ENCODE measurements at places on chromosomes 3 and 15.

GRCh38 chr3:157347577-157348303 lies 88.9 kb upstream of the PTX3 start:
- no peak for DNase-seq

- no peak for DNase-seq
Measured at GRCh38 chr3:191238321-191238817, 39.3 kb downstream of the OSTN start.

DNA sequence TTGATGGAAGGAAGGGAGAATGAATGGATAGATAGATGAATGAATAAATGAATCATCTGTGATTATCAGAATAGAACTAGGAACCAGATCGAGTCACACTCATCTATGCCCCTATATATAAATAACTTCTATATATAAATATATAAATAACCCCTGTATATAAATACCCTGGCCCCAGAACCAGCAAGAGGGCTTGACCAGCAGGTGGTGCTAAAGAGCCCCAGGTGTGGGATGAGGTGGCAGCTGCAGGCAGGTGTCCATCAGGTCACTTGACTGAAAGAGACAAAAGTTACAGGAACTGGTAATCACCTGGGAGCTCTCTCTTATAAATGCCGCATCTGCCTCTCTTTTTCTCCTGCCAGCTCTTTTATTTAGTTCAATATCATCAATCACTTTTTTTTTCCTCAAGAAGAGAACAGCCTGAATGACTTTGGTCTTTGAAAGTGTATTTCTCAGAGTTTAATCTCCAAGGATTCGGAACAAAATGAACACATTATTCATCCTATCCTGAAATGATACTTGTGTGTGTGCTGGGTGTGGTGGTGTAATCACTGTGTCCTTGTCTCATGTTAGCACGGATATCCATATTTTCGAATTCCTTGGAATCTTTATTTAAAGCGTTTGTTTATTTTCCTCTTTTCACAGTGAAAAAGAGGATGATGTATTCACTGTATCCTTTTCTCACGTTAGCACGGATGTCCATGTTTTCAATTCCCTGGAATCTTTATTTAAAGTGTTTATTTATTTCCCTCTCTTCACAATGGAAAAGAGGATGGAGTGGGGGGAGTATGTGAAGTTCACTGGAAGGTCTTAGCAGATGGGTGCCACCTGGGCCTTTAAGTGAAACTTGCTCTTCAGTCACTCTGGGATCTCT lies 35.4 kb upstream of the ATG7 start:
- peak; percentile 69 for DNase-seq

- no peak for DNase-seq
Measured at GRCh38 chr3:136270179-136270578, 20.0 kb downstream of the PCCB start.

DNA sequence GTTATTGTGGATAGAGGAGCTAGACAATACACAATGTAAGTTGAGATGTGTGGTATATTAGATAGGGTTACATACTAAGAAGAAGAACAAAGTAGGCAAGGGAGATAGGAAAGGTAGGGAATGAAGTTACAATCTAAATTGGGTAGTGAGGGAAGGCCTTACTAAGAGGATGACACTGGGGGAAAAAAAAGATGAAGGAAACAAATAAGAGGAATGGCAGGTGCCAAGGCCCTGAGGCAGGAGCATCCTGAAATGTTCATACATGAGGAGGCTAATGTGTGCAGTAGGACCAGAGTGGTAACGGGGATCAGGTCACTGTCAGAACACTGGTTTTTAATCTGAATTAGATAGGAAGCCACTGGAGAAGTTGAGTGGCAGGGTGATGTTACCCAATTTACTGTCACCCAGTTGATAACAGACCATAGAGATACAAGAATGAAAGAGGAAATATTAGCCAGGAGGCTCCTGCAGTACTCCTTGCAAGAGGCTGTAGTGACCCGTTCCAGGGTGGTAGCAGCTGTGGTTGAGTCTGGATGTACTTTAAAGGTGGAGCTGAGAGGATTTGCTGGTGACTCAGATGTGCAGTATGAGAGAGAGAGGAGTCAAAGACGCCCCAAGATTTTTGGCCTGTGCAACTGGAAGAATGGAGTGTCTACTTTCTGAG lies 14.4 kb downstream of the RTP1 start:
- no peak for DNase-seq

DNA sequence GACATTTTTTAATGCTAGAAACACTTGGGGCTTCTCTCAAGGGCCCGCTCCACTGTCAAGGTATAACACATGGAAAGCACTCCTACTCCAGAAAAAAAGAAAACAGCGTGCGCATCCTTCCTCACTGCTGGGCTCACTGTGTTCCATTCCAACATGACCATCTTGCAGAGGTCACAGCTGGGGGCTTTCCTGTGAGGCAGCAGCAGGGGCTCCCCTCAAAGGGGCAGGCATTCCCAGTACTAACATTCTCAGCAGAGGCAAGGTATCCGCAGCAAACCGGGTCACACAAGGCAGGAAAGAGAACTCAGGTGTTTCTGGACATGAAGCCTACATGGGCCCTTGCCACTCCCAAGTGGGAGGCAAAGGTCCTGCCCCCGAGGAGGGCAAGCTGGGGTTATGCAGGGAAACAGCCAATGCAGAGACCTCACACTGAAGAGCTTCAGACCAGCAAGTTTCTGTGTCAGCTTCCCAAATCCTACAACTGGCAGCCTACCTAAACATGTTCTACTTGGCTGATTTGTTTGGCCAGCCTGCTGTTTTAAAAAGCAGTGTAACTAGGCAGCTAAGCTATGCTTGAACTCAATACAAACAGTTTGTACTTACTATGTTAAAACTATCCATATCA lies 6.4 kb downstream of the BDH1 start:
- no peak for DNase-seq

- DNase-seq: no peak
Measured at GRCh38 chr3:132822266-132822665, 100.1 kb upstream of the NPHP3 start.

GRCh38 chr3:188257384-188258026 lies 103.5 kb downstream of the LPP start:
- no peak for DNase-seq

GRCh38 chr3:11661827-11662226 lies 18.1 kb upstream of the VGLL4 start:
- no peak for DNase-seq

- peak; percentile 59 for DNase-seq
Measured at GRCh38 chr15:67082007-67082536, 16.7 kb downstream of the SMAD3 start.

GRCh38 chr3:185926445-185926844 lies 11.4 kb downstream of the TRA2B start:
- DNase-seq: no peak

DNA sequence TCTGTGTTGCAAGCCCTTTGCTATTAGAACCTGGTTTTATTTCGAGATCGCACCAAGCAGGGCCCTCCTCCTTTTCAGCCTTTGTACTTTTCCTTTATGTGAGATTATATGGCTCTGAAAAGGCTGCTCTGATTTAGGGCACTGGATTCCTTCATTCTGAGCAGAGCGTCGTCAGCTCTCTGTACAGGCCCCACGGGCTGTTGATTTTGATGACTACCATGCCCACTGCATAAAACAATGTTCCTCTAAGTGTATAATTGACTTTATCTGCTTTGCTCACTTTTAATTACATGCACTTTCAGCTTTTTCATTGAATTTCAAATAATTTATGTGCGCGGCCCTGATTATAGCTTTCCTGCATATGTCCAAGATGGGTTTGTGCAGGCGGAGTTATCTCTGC lies 4.4 kb upstream of the PSMD6 start:
- DNase-seq: no peak
